ENCODE measurements at places on chromosomes 5 and 9. TPM values are rescaled to one million over a fixed set of nuclear protein-coding genes. Genes with fewer than 3 reads are reported as not detected.

DNA sequence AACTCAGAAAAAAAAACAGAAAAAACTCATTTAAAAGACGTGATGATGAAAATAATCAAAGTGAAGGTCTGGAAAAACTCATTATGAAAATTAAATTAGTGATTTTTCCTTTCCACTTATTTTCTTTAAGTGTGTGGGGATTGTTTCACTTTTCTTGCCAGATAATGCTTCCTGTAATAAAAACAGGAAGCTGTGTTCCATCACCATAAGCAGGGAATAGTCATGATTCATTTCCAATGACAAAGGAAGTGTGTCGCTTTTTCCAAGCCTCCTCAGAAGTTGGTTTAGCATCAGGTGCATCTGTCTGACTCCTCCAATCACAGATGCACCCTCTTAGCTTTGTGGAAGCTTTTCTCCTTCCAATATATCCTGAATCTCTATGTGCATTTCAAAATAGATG is 2068.7 kb downstream of the MAT2B start:
- H3K27ac ChIP-seq: no peak overlapping the region
- DNase-seq: no peak

- no peak overlapping the region for H3K27ac ChIP-seq
- H3K27me3 ChIP-seq: no peaks in the 10 kb centered on the region
- peaks cover 4% of the 10 kb centered on the region for H3K4me1 ChIP-seq
Measured at GRCh38 chr9:3762076-3762475, 236.3 kb upstream of the RFX3 start.

- no peak overlapping the region for H3K4me3 ChIP-seq
- no peaks in the 10 kb centered on the region for H3K36me3 ChIP-seq
- H3K27ac ChIP-seq: no peak overlapping the region
- H3K4me1 ChIP-seq: no peaks in the 10 kb centered on the region
- H3K27me3 ChIP-seq: no peaks in the 10 kb centered on the region
Measured at GRCh38 chr5:42668254-42668653, 88.4 kb upstream of the CCDC152 start.

- H3K4me1 ChIP-seq: no peaks in the 10 kb centered on the region
- DNase-seq: no peak
- no peak overlapping the region for H3K27ac ChIP-seq
- H3K36me3 ChIP-seq: no peaks in the 10 kb centered on the region
Measured at GRCh38 chr5:36334315-36334714, 32.6 kb upstream of the RANBP3L start.

DNA sequence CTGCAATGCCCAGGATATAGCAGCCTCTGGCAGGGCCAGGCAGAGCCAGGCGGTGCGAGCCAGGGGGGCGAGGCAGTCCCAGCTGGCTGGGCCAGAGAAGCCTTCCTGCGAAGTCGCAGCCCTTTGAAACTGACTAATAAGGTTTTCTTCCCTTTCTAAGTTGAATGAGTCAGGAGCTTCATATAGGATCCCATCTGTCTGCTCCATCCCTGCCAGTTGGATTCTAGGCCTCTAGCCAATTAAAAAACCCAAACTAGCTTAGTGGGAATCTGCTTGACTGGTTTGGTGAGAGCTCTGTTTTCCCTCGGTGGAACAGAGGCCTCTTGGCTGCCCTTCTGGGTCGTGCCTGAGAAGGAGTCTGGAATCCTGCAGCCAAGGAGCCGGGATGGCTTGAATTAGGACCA is 70.1 kb upstream of the RAPGEF1 start:
- peaks cover 66% of the 10 kb centered on the region for H3K27me3 ChIP-seq
- no peak overlapping the region for H3K4me3 ChIP-seq
- no peak for DNase-seq
- H3K36me3 ChIP-seq: no peaks in the 10 kb centered on the region
- no peak overlapping the region for H3K27ac ChIP-seq

- H3K27ac ChIP-seq: no peak overlapping the region
- H3K27me3 ChIP-seq: no peaks in the 10 kb centered on the region
- DNase-seq: no peak
- no peak overlapping the region for H3K4me3 ChIP-seq
- peaks cover 11% of the 10 kb centered on the region for H3K4me1 ChIP-seq
Measured at GRCh38 chr9:3475300-3476020, 50.3 kb downstream of the RFX3 start.

The ECSCR gene
- total RNA-seq: 47.2 TPM

The FGF10 gene
- 2.7 TPM for total RNA-seq

The EXOSC2 gene
- 23.0 TPM for total RNA-seq

The INSYN2B gene
- total RNA-seq: 0.17 TPM

The PHYHD1 gene
- 46.5 TPM for total RNA-seq

Data from upper lobe of right lung (tissue), 1 donor.